Stomach (tissue), 19 donors: ENCODE measurements at places on chromosomes 2 and 18. TPM values are rescaled to one million over a fixed set of nuclear protein-coding genes. Genes with fewer than 3 reads are reported as not detected.

GRCh38 chr2:118993392-118993752 is 51.4 kb downstream of the MARCO start:
- no peaks in the 10 kb centered on the region for H3K36me3 ChIP-seq
- DNase-seq, result peak; percentile 14

- H3K4me1 ChIP-seq, result no peaks in the 10 kb centered on the region
- no peak for DNase-seq
- no peaks in the 10 kb centered on the region for H3K36me3 ChIP-seq
These were observed 76.6 kb upstream of the DDX18 start for GRCh38 chr2:117737846-117738245.

- H3K4me1 ChIP-seq, result peaks cover 30% of the 10 kb centered on the region
- no peaks in the 10 kb centered on the region for H3K27me3 ChIP-seq
- no peak for DNase-seq
- no peak overlapping the region for H3K4me3 ChIP-seq
- H3K27ac ChIP-seq, result peak overlapping the region; percentile 80
These were observed 28.3 kb downstream of the GATA6 start for GRCh38 chr18:22197668-22198067.

DNA sequence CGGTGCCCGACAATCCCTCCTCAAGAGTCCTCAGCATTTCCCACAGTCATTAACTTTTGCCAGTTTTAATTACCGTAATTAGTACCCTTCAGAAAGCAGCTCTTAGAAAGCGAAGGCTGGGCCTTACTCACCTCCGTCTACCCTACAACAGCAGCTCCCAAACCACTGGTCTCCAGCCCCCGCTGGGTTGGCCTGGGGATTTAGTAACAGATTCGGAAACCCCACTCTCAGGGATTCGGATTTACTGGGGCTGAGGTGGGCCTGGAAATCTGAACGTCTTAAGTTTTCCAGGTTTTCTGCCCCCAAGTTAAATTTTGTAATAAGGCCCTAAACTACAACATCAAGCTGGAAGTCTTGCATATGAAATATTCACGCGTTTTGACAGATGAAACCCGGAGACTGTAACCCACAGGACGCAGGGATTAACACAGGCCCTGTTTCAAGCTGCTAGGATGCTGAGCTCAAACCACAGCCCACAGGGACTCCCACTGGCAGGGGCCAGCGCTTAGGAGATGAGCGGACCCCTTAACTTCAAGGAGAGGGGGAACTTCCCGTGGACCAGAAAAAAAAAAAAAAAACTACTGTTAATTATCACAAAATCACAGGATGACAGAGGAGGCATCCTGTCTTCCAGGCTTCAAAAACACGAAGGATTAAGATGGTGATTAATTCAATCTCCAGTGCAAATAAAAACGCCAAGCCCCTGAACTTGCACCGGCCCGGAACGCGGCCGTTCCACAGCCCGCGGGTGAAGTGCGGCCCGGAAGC is 985 bp downstream of the ILKAP start:
- no peaks in the 10 kb centered on the region for H3K27me3 ChIP-seq
- peak overlapping the region; percentile 98 for H3K27ac ChIP-seq
- H3K4me1 ChIP-seq, result peaks cover 55% of the 10 kb centered on the region
- H3K4me3 ChIP-seq, result peak overlapping the region; percentile 76
- H3K36me3 ChIP-seq, result no peaks in the 10 kb centered on the region

GRCh38 chr2:181891966-181892798 is 652 bp downstream of the ITPRID2 start:
- H3K4me3 ChIP-seq, result peak overlapping the region; percentile 90
- H3K27ac ChIP-seq, result peak overlapping the region; percentile 99
- no peaks in the 10 kb centered on the region for H3K27me3 ChIP-seq
- DNase-seq, result peak; percentile 71
- no peaks in the 10 kb centered on the region for H3K36me3 ChIP-seq
- peaks cover 60% of the 10 kb centered on the region for H3K4me1 ChIP-seq

GRCh38 chr2:162261032-162261945 is 18.0 kb upstream of the FAP start:
- peak; percentile 26 for DNase-seq
- H3K4me1 ChIP-seq, result peaks cover 8% of the 10 kb centered on the region
- no peaks in the 10 kb centered on the region for H3K36me3 ChIP-seq
- peak overlapping the region; percentile 51 for H3K27ac ChIP-seq

DNA sequence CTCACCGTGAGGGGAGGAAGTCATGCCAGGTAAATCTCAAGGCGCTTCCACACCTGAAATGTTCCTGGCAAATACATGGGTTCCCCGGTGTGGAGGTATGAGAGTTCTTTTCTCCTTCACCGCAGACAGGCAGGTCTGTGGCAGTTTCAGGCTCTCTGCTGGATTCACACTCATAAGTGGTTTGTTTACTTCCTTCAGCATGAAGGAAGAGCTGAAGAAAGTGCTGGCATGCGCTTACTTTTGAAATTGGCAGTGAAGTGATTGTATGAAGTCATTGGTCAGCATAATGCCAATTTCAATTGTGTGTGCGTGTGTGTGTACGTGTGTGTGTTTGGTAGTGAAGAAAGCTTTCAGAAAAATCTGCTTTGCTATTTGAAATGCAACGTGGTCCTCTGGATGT is 43.4 kb downstream of the RNF144A start:
- no peak overlapping the region for H3K27ac ChIP-seq
- no peaks in the 10 kb centered on the region for H3K27me3 ChIP-seq
- H3K36me3 ChIP-seq, result no peaks in the 10 kb centered on the region
- H3K4me3 ChIP-seq, result no peak overlapping the region

The RESP18 gene
- total RNA-seq, result not detected

The ZSWIM2 gene
- not detected for total RNA-seq

The ADAM23 gene
- total RNA-seq, result 2.3 TPM

The RGPD4 gene
- not detected for total RNA-seq
